CD14-positive monocyte (primary cell): ENCODE measurements at places on chromosomes 11 and 22.

GRCh38 chr11:69475866-69476471, 5.5 kb upstream of the LINC01488 start:
- DNase-seq, result no peak

- DNase-seq, result no peak
These were observed 92.5 kb downstream of the C11orf87 start for GRCh38 chr11:109514313-109515018.

GRCh38 chr11:69652999-69653398, 12.0 kb downstream of the CCND1 start:
- no peak for DNase-seq

DNA sequence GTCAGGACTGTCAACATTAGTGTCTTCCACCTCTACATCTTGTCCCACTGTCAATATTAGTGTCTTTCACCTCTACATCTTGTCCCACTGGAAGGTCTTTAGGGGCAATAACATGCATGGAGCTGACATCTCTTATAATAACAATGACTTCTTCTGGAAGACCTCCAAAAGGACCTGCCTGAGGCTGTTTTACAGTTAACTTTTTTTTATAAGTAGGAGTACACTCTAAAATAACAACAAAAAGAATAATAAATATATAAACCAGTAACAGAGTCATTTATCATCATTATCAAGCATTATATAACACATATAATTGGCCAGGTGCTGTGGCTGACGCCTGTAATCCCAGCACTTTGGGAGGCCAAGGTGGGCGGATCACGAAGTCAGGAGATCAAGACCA, 57.5 kb downstream of the PAK1 start:
- no peak for DNase-seq

DNA sequence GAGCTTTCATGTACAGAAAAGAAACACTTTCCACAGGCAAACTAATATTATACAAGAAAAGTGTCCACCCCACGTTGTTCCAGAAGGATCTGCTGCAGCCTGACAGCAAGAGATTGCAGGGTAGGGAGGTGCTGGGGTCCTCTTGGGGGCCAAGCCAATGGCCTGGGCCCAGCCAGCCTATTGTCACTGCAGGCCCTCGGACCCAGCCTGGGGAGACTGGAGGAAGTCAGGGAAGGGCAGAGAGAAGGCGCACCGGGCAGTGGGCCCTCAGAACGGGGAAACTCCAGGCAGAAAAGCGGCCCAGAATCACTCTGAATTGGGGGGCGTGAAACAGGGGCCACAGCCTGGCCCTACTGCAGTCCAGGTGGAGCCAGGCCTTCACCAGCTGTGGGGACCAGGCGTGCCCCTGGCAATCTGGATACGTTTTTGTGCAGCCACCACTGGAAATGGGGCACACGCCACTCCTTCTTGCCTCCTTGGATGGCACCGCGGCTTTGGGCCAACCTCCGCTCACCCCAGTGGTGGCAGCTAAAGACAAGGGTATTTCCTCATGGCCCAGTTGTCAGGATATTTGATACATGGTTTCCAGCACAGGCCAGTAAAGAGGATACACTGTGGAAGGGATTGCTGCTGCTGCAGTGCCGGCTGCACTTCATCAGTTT, 3.9 kb upstream of the NAP1L4 start:
- DNase-seq, result no peak

GRCh38 chr11:17753153-17753552, 18.6 kb downstream of the KCNC1 start:
- DNase-seq, result no peak

GRCh38 chr11:99505316-99505715, 484.6 kb downstream of the CNTN5 start:
- no peak for DNase-seq

GRCh38 chr11:112223121-112223520, 3.1 kb upstream of the PTS start:
- no peak for DNase-seq

GRCh38 chr22:17920145-17920605, 104.2 kb downstream of the MICAL3 start:
- DNase-seq, result no peak

- no peak for DNase-seq
These were observed 16.8 kb upstream of the MFRP start for GRCh38 chr11:119363081-119363850.

DNA sequence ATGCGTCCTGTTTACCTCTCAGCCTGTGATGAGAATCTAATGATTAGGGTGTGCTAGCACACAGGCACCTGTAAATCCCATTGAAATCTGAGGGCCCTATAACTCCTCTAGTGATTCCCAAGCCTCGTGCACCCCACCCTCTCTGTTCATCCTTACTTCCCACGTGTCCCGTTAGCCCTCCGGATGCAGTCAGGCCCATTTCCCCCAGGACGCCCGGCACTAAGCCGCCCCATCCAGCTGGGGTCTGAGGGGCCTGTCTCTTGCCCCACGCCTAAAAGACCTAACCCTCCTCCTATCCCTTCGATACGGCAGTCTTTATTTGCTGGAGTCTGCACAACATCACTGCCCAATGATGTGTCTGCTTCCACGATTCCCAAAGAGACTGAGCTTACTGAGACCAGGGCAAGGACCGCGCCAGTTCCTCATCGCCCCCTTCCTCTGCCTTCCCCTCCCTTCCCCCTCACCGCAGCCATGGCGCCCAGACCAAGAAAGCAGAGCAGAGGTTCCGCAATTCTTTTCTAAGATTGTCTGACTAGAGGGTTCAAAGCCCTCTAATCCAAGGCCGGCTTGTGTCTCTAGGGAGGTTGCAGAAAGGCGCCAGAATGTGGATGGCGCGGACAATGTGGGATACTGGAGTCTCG, 1.1 kb upstream of the FADS2 start:
- DNase-seq, result peak; percentile 72

- DNase-seq, result no peak
These were observed 3.3 kb upstream of the DDI1 start for GRCh38 chr11:104033134-104033533.

- DNase-seq, result peak; percentile 28
These were observed 599 bp downstream of the NPTXR start for GRCh38 chr22:38843201-38843656.

DNA sequence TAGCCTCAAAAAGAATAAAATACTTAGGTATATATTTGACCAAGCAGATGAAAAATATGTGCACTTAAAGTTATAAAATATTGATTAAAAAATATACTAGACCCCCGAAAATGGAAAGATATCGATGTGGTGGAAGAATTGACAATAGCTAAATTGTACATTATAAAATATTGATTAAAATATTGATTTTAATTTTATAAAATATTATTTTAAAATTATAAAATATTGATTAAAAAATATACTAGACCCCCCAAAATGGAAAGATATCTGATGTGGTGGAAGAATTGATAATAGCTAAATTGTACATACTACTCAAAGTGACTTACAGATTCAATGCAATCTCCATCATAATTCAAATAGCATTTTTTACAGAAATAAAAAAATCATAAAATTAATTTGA, 1540.9 kb upstream of the RAG2 start:
- no peak for DNase-seq

DNA sequence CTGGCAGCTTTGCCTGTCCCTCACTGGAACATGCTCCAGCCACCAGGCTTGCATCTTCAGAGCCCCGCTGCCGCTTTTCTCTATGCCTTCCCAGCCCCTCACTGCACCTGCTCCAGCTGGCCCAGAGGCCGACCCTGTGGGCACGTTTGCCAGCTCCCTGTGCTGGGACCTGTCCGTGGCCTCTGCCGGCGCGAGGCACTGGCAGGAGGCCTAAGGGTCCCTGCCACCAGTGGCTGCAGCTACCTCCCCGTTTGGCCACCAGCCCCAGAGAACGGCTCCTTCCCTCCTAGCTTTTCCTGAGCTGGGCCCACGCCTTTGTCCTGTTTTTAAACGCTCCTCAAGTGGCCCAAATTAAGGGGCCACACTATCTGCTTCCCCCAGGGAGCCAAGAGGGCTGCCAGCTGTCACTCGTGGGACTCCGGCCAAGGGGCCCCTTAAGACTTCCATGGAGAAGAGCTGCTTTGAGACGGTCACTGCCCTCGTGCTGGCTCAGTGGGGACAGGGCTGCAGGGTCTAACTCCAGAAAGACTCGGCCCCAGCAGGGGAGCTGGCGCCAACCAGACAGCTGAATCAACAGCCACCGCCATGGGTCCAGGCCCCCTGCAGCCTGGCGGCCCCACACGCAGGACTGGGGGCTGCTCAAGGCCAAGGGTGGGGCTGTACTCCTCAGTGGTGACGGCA, 24.6 kb upstream of the WNT7B start:
- no peak for DNase-seq

- no peak for DNase-seq
These were observed 2.2 kb upstream of the SCT start for GRCh38 chr11:629237-629583.

- no peak for DNase-seq
These were observed 21.4 kb downstream of the TRIM5 start for GRCh38 chr11:5663511-5663910.

GRCh38 chr11:11640152-11640551, 18.3 kb upstream of the GALNT18 start:
- DNase-seq, result no peak

DNA sequence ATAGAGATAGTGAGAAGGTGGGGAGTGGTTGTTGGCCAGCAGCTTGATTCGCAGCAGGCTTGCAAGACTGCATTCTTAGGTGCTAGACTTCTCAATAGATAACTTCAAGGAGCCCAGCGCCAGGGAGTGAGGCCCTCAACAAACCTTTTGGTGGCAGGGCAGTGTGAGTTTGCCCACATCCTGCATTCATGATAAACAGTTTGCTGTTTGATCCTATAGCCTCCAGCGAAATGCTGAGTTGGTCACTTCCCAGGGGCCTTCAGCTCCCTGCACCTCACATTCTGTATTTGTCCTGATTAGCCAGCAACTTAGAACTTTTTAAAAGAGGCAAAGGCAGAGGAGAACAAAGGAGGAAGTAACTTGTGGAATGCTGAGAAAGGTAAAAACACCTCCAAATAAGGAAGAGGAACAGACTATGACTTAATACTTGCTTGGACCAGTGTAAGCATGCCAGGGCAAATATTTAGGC, 25.1 kb downstream of the OR10A6 start:
- no peak for DNase-seq

- DNase-seq, result no peak
These were observed 12.4 kb upstream of the POLDIP3 start for GRCh38 chr22:42626951-42627625.

DNA sequence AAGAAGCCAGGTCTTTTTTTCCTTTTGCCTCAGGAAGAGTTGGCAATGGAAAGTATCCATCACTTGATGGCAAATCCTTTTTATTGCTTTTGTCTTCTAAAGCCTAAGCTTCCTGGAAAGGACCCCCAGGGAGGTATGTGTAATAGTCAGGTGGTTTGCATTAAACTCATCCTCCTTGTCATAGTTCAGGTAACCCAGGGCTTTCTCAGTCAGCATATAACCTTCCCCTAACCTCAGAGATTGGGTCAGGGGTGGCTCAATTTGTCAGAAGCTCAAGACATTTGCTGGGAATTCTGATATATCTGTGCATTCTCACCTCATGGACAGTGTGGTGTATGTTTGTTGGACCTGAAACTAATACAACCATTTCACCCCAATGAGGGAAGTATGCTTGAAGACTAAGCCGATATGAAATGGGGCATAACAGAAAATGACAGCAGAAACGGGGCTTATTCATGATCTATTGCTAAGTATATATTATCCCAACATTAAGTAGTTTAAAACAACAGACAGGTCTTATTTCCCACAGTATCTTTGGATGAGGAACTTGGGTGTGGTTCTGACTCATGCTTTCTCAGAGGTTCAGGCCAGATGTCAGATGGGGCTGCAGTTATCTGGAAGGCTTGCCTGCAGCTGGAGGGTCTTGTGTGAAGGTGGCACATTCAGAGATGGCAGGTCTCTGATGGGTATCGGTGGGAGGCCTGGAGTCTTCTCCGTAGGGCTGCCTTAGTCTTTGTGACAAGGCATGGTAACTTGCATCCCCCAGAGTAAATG, 135.8 kb upstream of the SPON1 start:
- no peak for DNase-seq

- DNase-seq, result no peak
These were observed 140.1 kb downstream of the ST3GAL4 start for GRCh38 chr11:126495281-126496220.

- DNase-seq, result no peak
These were observed 34.6 kb downstream of the MUC2 start for GRCh38 chr11:1109101-1109917.

DNA sequence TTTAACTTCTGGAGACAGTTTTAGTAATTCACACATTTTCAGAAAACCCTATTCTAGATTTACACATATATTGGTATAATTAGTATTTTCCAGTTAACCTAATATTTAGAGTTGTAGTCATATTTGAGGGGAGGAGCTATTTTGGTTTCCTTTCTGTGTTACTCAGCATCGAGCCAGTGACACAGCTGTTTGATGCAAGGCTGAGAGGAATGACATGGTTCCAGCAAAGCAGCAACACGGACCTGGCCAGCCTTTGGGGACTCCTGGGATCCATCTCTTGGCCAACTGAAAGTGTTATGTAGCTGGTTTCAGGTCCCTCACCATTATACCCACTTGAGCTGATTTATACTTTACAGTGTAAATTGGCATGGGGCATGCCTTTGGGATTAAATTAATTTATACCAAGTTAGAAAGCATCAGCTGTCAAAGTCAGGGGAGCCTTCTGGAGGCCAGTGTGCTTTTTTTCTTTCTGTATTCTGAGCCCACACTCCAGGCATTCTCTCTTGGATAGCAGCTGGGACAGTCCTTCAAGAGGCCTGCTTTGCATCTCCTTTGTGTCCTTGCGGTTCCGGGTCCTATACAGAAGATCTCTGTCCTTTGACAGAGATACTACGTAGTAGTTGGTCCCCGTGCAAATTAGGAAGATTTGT, 91.3 kb upstream of the SLC25A18 start:
- DNase-seq, result no peak

DNA sequence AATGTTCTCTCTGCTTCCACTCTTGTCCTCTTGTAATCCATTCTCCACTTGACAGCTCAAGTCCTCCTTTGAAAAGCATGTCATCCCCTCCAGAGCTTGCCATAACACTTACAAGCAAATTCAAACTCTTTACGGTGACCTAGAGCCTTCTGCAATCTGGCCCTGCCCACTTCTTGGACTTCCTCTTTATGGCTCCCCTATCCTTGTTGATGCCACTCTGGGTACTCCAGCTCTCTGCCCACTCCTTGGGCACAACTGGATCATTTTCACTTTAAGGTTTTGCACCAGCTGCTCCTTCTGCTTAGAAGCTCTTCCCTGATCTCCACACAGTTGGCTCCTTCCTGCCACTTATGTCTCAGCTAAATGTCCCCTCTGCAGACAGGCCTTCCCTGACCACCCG, 217.9 kb downstream of the DSCAML1 start:
- peak; percentile 10 for DNase-seq

DNA sequence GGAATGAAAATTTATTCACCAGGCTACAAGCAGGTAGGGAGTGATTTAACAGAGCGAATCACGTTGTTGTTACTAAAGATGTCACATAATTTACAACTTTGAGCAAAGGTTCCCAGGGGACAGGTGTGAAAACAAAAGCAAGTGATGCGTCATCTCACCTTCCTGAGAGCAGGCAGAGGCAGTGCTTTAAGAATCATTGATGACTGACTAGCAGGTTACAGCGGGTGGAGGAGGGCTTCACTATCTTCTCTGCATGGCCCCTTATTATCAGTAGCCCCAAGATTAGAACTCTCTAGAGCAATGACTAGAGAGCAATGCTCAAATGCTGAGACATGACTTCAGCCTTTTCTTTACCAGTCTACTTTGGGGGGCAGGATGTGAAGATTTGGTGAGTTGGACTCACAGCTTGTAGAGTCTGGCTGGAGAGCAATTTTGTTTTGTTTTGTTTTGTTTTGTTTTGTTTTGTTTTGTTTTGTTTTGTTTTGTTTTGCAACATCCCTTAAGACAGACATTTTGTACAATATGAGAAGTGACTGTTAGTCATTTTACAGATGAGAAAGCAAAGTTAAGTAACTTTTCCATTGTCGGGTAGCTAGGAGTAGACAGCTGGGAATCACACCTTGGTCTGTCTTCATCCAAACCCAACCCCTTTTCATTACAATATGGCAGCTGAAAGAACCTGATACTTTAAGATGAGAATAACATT, 84.8 kb downstream of the SLC1A2 start:
- peak; percentile 72 for DNase-seq
